ENCODE measurements at places on chromosomes 2 and 18.

- peak; percentile 18 for DNase-seq
Measured at GRCh38 chr2:177334940-177335543, 57.5 kb upstream of the AGPS start.

DNA sequence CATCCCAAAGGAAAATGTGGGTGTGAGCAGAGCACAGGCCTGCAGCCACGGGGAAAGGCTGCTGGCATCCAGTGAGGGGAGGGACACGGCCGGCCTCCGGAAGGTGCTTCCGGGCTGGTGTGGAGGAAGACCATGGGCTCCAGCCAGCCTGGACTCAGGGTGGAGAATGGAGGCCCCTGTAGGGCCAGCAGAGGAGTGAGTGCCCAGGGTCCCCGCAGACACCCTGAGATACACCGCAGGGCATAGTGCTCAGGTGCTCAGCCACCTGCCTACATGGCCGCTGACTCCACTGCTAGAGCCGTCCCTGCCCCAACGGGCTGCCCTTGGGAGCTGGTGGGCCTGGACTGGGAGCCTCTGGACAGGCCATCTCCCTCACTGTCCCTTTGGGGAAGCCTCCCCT is 28.5 kb upstream of the SNTG2 start:
- no peak for DNase-seq

GRCh38 chr18:6624271-6624660 is 105.2 kb upstream of the ARHGAP28 start:
- no peak for DNase-seq

- no peak for DNase-seq
Measured at GRCh38 chr18:47288741-47289140, 37.3 kb upstream of the SKOR2 start.

DNA sequence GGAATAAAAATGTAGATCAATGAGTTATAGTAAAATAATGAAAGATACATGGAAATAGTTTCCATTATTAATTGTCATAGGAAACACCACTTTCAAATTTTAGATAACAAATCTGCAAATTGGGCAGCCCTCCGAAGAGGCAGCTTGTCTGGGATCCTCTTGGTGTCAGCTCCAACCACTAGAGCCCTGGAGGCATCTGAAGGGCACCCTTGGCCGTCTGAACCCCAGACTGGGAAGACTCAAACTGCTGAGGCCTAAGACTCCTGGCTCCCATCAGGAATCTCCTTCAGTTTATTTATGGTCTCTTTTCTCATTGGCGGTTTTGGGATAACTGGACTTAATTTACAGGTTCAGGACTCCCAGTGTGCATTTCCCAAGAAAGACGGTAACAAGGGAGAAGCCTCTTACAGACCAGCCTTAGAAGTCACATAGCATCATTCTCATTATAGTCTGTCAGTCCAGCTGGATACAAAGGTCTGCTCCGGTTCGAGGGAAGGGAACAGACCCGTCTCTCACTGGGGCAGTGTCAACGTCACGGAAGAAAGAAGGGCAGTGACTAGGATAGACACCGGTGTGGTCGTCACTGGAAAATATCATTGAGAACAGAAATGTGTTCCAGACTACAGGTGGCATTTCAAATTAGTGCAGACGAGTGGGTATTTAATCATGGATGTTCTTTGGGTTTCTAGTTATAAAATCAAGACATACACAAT is 390.7 kb upstream of the NETO1 start:
- DNase-seq: no peak

DNA sequence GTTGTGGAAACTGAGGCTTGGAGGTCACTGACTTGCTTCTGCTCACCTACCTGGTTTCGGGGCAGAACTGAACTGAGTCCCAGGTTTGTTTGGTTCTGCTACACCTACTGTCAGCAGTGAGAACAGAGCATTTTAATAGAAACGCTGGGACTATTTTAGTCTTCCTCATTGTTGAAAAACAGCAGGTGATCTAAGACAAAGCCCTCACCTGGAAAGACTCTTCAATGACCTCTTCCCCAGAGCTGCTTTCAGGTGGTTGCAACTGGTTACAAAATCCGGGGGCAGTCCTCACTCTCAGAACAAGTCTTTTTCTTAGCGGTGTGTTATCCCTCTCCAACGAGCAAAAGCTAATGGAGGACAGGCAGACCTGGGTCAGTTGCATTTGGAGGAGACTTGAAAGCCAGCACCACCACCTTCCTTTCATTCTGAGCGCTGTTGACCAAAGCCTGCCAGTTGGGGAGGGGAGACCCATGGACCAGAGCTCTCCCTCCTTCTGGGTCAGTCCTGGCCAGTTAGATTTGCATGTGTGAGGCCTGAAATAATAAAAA is 217.0 kb downstream of the NCK2 start:
- DNase-seq: no peak

DNA sequence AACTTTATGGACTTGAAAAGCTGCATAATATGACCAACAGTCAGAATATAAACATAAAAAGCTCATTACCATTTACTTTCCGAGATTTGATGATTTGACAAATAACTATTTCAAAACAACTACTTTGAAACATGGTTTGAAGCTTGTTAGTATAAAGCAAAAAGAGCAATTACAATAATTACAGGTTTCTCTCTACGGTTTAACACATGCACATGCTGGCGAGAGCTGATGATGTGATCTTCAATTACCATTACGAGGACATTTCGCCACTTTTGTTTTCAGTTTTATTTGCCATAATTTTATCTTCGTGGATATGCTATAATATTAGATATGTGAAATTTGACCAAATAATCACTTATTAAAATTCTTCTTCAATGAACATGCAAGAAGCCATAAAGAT is 270.1 kb downstream of the TCF4 start:
- DNase-seq: no peak

- DNase-seq: no peak
Measured at GRCh38 chr2:26852405-26853306, 4.7 kb downstream of the DPYSL5 start.

DNA sequence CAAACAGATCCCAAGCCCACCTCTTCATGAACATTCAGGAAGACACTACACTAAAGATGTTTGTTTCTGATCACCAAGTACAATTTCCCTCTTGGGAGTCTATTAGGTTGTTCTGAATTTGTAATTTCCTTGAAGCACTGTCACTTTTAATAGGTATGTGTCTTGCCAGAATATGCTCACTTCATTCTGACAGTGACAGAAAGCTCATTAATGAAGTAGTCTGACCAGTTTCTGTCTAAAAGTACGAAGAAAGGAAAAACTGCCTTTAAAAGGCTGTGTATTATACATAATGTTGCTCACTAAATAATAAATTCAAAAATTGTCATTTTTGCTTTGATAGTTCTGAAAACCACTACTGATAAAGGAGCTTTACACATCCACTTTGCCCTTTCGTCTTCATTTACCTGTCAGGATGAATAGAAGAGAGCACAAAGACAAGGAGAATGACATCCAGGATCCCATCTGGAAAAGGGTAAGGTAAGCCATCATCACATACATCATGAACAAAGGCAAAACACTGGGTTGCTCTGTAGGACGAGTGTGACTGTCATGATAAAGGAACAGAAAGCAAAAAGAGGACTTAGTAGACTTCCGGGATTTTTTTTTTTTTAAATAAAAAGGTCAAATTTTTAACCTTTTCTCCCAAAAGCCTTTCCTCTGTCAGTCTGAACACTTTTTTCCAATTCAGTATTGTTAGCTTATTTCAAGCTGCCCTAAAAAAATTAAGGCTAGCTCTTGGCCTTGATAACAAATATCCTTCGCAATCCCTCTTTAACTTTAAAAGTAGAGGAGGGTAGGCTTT is 103.4 kb downstream of the METTL8 start:
- no peak for DNase-seq

DNA sequence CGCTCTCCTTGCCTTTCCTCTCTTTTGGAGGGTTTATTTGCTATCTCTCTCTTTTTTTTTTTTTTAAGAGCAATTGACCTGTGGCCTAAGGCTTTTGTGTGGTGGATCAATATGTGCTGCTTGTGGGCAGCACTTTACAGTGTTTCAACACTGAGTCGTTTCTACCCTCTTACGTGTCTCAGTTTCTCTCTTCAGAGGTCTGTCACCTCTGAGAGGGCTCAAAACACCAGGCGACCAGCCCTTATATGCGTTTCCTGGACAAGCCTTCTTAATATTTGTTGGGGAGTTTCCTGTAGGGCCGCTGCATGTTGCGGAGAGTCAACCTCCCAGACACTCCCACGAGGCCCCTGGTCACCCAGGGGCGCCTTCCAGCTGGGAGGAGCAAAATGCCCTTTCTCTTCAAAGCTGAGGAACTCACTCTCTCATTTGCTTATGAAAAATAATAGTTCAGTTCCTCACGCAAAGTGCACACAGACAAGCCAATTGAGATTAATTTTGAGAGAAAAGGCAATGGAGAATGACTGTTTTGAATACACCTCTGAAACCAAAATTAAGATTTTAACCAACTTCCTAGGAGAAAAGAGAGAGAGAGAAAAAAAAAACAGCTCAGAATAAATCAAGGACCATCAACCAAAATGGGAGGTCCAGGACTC is 96.3 kb upstream of the B3GNT2 start:
- no peak for DNase-seq

- no peak for DNase-seq
Measured at GRCh38 chr2:101737478-101738255, 40.2 kb downstream of the MAP4K4 start.

DNA sequence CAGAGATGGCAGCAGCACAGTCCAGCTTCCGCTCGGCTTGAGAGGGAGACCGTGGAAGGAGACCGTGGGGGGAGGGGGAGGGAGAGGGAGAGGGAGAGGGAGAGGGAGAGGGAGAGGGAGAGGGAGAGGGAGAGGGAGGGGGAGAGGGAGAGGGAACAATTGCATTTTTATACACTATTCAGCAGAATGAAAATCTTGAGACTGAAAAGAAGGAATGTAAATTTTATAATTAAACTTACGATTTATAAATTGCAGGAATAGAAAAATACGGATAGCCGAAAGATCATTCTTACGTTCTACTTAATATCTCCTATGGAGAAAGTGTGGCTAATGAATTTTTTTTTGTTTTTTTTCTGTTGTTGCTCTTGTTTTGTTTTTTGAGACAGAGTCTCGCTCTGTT is 12.5 kb upstream of the COLEC12 start:
- no peak for DNase-seq

DNA sequence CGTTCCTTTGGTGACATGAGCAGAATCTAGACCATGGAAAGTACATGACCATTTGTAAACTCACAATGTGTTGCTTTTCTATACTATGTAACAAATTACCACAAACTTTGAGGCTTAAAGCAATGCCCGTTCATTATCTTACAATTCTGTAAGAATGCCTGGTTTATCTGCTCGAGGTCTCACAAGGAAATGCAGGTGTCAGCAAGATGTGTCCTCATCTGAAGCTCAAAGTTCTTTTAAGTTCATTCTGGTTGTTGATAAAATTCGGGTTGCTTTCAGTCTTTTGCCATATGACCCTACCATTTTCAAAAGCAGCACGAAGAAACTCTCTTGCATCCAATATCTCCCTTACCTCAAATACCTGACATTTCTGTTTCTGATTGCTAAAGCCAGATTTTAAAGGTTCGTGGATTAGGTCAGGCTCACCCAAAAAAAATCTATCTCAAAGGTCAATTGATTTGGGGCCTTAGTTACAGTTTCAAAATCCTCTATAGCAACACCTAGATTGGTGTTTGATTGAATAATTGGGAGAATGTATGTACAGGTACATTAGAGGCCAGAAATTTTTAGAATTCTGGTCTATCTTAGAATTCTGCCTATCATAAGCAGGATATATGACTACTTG is 125.9 kb downstream of the TMEM131 start:
- no peak for DNase-seq

DNA sequence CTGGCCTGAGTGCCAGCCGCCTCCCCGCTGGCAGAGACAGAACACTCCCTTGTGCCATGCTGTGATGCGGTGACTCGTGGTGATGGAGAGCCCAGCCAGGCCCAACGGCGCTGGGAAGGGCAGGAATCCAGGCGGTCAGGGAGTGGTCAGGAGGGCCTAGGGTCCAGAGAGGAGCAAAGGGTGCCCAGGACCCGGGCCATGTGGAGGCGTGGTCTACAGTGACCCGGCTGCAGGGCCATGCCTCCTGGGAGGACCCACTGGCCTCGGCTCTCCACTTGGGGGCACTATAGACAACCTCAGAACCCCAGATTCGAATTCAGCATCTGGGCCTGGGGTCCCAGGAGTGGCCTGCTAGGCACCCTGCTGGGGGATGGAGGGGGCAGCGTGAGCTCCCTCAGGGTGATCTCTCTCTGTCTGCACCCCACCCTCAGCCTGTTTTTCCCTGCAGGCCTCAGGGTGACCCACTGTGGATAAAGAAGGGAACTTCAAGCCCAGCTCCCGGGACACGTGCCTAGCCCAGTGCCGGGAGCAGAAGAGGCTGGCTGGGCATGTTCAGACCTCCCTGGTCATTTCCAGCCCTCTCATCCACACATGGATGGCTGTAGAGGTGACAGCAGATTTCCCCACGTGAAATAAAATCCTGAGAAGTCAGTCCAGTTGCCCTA is 13.0 kb downstream of the AMER3 start:
- no peak for DNase-seq

- DNase-seq: no peak
Measured at GRCh38 chr18:55546851-55547704, 40.9 kb downstream of the TCF4 start.

- no peak for DNase-seq
Measured at GRCh38 chr2:67046591-67046990, 350.5 kb upstream of the ETAA1 start.

DNA sequence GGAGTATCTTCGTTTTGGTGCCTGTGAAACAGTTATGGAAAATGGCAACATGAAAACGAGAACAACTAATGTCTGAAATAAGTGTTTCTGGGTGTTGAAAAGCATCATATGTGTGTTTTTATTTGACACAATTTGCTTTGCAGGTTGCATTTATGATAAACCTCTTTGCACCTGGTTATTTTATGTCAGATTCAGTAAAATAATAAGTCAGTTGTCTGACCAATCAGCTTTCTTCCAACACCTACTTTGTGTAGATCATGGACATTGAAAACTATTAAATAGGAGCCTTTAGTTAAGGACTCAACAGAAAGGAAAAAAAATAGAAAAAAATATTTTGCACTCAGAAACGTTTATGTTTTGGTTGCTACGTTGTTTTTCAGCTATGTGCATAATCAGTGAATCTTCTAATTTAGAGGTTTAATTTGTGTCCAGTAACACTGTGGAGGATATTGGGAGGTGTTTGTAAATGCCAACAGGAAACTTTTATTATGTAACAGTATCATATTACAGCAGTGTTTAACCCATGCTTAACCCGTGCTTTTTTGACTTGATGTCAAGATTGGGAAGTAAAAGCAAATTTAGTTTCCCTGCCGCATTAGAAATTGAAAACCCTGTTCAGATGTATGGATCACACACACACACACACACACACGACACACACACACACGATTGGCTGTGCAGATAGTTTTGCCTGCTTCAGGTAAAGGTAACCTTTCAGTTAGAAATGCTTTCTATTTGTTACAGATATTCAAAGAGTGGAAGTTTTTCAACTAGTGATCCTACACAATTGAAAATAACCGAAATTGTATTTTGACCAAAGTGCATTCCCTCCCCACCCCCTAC is 2.6 kb downstream of the PKP4 start:
- no peak for DNase-seq

GRCh38 chr2:111208639-111209038 is 87.9 kb downstream of the BCL2L11 start:
- DNase-seq: no peak

DNA sequence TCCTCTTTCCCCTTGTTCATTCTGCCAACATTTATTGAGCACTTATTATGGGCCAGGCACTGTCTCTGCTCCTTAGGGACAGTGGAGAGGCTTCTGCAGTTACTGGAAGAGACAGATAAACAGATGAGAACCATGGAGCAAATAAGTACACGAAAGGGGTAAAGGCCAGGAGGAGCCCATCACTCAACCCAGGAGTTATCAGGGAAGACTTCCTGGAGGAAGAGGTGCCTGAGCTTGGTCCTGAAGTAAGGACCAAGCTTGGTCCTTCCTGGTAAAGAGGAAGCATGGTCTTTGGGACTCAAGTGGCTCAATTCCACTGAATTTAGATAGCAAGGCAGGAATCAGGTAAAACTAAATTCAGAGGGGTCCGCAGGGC is 1.7 kb downstream of the ACTG2 start:
- no peak for DNase-seq

Measured in NCI-H2081 treated with DMSO at 0.1 percent for 48 hours (cell line).